BJ (cell line): ENCODE measurements at places on chromosomes 6 and 20. TPM values are rescaled to one million over a fixed set of nuclear protein-coding genes. Genes with fewer than 3 reads are reported as not detected.

Gene VIP
- 0.06 TPM in 1 of 2 replicates, not detected in the other for polyA plus RNA-seq

Gene SLC26A8
- polyA plus RNA-seq = 0.12 TPM in 1 of 2 replicates, not detected in the other

Gene PROKR2
- not detected in 2 replicates for polyA plus RNA-seq

Gene GNMT
- 0.10 and 0.39 TPM in 2 replicates for polyA plus RNA-seq

Gene RIPPLY2
- not detected in 2 replicates for polyA plus RNA-seq

Gene PCNA
- polyA plus RNA-seq = 78.2 and 94.6 TPM in 2 replicates

Gene CGA
- 2.5 and 2.6 TPM in 2 replicates for polyA plus RNA-seq

Gene FAM83B
- polyA plus RNA-seq = not detected in 2 replicates

Gene OR2J3
- not detected in 2 replicates for polyA plus RNA-seq

Gene AGER
- 2.4 and 2.6 TPM in 2 replicates for polyA plus RNA-seq

Gene E2F1
- 5.1 and 7.5 TPM in 2 replicates for polyA plus RNA-seq

Gene CFAP206
- polyA plus RNA-seq = 0.07 and 0.10 TPM in 2 replicates

Gene RRP36
- polyA plus RNA-seq = 43.1 and 52.7 TPM in 2 replicates

Gene RIMS1
- 0.28 and 0.29 TPM in 2 replicates for polyA plus RNA-seq

Gene FNDC1
- 0.10 and 0.22 TPM in 2 replicates for polyA plus RNA-seq

Gene PRR18
- not detected in 2 replicates for polyA plus RNA-seq

Gene NRSN2
- polyA plus RNA-seq = 53.9 and 84.1 TPM in 2 replicates

Gene OOEP
- not detected in 2 replicates for polyA plus RNA-seq

Gene CALHM6
- 0.75 and 0.78 TPM in 2 replicates for polyA plus RNA-seq

Gene PRND
- polyA plus RNA-seq = not detected in 2 replicates

Gene MYLK4
- polyA plus RNA-seq = 0.20 and 0.21 TPM in 2 replicates

Gene SPEF1
- 0.07 and 0.17 TPM in 2 replicates for polyA plus RNA-seq

Gene LRRC73
- 0.15 and 0.33 TPM in 2 replicates for polyA plus RNA-seq

Gene SPTLC3
- polyA plus RNA-seq = 0.27 and 0.36 TPM in 2 replicates

Gene SMLR1
- not detected in 2 replicates for polyA plus RNA-seq

Gene EPB41L2
- 24.5 and 31.2 TPM in 2 replicates for polyA plus RNA-seq
